Activated CD4-positive, CD25-positive, alpha-beta regulatory T cell (primary cell): ENCODE measurements at places on chromosomes 3 and 15.

DNA sequence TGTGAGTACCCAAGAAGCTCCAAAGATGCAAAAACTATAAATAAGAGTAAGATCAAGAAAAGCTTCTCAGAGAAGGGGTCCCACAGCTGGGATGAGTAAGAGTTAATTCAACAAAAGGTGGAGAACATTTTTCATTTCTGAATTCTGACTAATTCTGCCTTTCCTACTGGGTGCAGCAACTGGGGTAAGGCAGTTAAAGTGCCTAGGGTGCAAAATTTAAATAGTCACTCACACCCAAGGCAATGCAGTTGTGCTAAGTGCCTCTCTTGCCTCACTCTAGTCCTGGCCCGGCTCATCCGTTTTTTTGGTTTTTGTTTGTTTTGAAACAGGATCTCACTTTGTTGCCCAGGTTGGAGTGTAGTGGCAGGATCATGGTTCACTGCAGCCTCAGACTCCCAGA lies 240.2 kb downstream of the TP63 start:
- no peak for DNase-seq

DNA sequence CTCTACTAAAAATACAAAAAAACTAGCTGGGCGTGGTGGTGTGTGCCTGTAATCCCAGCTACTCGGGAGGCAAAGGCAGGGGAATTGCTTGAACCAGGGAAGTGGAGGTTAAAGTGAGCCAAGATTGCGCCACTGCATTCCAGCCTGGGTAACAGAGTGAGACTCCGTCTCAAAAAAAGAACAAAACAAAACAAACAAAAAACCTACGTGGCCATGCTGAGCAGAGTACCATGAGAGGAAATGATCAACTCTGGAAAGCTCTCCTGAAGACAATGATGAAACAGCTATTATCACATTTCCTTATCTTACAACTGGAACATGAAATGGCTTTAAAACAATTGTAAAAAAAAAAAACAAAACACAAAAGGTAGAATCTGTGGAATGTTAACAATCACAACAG lies 75.2 kb downstream of the CHSY1 start:
- DNase-seq = no peak

- DNase-seq = no peak
Observed at GRCh38 chr15:66069751-66070150, 183.8 kb downstream of the MEGF11 start.

DNA sequence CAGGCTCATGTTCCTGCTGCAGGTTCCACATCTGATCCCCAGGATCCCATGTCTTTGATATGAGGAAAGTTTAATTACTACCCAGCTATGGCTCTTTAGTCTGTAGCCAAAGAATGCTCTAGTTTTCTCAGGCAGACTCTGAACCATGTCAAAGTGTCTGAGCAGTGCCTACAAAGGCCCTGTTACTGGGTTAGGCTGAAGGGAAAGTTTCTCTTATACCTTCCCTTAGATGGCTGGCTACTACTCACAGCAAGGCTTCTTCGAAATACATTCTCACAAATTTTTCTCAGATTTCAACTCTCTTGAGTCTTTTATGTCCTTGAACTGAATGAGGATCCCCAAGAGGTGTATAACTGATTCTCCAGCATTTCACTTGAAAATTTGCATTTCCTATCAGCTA lies 102.4 kb downstream of the NR1D2 start:
- DNase-seq = no peak

- no peak for DNase-seq
Observed at GRCh38 chr3:9837701-9838582, 5.9 kb downstream of the RPUSD3 start.

DNA sequence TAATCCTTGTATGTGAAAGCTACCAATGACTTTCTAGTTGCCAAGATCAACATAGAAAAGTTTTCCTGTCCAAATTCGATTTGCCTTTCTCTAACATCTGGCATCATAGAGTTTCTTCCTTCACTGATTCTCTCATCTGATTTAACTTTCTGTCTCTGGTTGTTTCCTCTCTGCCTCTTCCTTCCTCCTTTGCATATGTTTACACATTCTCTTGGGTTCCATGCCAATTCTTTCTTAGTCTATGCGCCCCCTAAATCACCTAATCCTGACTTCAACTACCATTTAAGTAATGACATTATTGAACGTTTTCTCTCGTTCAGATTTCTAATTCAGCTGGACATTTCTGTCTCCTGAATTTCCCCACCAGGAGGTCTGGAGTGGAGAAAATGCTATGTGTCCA lies 561.9 kb upstream of the TGFBR2 start:
- DNase-seq = no peak

GRCh38 chr15:99452728-99453636 lies 112.8 kb upstream of the MEF2A start:
- DNase-seq = no peak

DNA sequence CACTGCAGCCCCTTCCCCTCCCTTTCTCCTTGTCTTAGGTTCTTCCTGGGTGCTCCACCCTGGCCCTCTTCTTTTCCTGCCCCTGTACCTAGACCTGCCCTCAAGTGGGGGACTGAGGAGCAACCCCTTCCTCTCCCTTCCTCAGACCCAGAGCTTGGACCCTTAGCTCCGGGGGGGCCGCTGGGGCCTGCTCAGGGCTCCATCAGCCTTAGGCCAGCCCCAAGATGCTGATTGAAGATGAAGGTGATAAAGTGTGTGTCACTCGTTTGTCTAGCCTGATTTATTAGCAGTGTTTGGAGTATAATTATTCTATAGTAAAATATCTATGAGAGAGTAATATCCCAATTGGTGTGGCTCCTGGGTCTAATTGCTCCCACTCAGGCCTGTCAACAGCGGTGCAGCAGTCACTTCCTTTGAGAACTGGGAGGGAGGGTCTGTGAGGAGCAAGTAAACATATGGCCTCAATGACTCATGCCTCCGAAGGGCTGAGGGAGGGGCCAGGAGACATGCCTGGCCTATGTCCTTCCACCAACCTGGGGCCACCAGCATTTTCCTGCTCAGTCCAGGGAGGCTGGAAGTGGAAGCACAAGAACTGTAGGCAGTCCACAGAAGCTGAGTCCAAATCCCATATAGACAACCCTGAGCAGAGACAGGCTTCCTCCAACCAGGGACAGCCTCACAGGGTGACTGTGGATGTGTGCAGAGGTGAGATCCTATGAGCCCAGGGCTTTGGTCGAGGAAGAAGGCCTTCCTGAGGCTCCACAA lies 123.2 kb downstream of the DNAJB8 start:
- DNase-seq = no peak

- DNase-seq = no peak
Observed at GRCh38 chr3:47847801-47848518, 45.0 kb downstream of the DHX30 start.

GRCh38 chr15:42604894-42605744 lies 29.7 kb downstream of the STARD9 start:
- DNase-seq = no peak

- DNase-seq = no peak
Observed at GRCh38 chr3:151660885-151661284, 72.8 kb upstream of the AADACL2 start.

- DNase-seq = no peak
Observed at GRCh38 chr15:77107531-77108355, 36.8 kb upstream of the TSPAN3 start.

GRCh38 chr3:66659056-66659455 lies 158.2 kb upstream of the LRIG1 start:
- DNase-seq = no peak

- DNase-seq = no peak
Observed at GRCh38 chr3:71989165-71989564, 204.2 kb upstream of the PROK2 start.

DNA sequence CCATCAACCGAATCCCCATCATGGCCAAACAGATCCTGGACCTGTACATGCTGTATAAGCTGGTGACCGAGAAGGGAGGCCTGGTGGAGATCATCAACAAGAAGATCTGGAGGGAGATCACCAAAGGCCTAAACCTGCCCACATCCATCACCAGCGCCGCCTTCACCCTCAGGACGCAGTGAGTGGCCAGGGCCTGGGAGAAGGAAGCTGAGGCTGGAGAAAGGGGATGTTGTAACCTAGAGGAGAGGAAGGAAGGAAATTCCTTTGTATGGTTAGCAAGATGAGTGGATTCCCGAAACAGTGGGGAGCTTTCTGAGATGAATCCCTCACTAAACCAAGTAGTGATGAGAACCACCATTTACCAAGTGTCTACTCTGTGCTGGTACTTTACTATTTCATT lies 25.8 kb upstream of the CLK3 start:
- no peak for DNase-seq

DNA sequence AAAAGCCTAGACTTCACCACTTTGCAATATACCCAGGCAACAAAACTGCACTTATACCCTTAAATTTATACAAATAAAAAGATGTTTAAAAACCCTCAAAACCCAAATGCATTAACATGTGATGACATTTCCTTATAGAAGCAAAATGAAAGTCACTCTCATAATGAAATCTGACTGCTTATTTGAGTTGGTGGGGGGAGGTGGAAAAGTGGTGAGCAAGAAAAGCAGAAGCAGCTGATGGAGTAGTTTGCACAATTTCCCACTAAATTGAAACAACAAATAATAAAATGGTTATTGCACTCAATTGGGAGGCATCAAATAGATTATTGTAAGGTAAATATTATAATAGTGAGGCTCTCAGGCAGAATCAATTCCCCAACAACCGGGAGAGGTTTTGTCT lies 54.0 kb upstream of the GADL1 start:
- DNase-seq = no peak

DNA sequence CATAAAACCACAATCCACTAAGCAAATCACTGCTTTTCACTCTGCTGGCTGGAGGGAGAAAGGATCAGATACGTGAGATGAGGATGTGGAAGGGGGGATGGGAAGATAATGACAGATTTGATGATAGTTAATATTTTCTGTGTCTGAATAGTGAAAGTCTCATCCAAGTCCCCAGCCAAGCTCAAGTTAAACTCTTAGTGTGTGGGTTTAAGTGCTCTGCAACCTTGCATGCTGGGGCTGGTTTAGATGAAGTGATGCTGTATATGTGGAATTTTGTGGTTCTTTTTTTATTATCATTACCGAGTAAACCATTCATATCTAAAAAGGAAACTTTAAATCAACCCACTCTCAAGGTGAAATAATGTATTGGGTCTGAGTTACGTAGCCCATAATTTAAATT lies 111.0 kb downstream of the TPRG1 start:
- no peak for DNase-seq

- DNase-seq = no peak
Observed at GRCh38 chr15:35691891-35692867, 146.2 kb upstream of the DPH6 start.

- no peak for DNase-seq
Observed at GRCh38 chr15:28079313-28079969, 19.7 kb downstream of the OCA2 start.

GRCh38 chr3:113601240-113601639 lies 68.9 kb downstream of the SIDT1 start:
- no peak for DNase-seq
